ENCODE measurements at places on chromosomes 4 and X. TPM values are rescaled to one million over a fixed set of nuclear protein-coding genes. Genes with fewer than 3 reads are reported as not detected.

GRCh38 chrX:15301924-15302323, 13.5 kb downstream of the ASB11 start:
- DNase-seq: peak; percentile 20

DNA sequence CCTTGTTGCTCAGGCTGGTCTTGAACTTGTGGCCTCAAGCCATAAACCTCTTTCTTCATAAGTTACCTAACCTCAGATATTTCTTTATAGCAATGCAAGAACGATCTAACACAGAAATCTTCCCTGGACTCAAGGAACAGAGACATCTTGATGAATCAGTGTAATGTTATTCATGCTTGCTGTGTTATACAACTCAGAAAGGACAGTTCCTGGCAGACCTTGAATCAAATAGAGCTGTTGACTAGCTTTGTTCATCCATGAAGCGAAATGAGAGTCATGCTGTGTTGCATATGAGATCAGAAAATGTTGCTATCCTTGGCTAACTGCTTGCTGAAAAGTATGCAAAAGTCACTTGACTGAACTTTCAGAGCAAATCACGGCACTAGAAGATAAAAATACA, 72.6 kb upstream of the ARHGAP24 start:
- no peak for DNase-seq

- DNase-seq: no peak
Measured at GRCh38 chr4:113869743-113870375, 108.3 kb upstream of the CAMK2D start.

DNA sequence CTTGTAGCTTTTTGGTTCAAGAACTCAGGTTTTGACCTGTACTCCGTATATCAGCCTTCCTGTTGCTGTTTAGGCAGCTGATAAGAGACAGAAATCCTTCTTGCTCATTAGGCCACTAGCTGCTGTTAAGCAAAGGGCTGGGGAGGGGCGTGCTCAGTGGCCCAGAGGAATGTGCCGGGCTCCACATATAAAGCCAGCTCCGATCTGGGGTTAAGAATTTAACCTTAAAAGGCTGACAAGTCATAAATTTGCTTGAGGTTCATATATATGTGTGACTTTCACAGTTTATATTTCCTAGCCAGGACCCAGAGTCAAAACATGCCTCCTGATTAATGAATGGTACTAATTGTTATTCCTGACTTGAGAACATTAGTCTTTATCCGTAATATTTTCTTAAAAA, 15.3 kb downstream of the GPC3 start:
- no peak for DNase-seq

- no peak for DNase-seq
Measured at GRCh38 chrX:37315511-37316248, 33.5 kb upstream of the PRRG1 start.

DNA sequence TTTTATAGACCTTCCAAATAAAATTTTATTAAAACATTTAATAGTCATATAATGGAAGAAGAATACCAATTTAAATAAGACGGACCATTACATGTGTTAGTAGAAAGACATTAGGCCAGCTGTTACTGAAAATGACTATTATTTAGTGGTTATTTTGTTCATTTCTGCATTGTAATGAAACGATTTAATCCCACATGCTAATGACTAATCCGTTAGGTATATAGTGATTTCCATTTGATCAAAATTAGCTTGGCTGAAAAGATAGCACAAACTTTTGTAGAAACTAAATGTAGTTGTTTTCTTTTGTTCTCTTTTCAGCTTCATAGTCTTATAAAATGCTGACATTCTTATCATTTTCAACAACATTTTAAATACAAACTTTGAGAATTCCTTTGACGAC, 556.1 kb upstream of the TENM3 start:
- no peak for DNase-seq

GRCh38 chrX:132741689-132742088, 216.7 kb downstream of the HS6ST2 start:
- no peak for DNase-seq

- DNase-seq: no peak
Measured at GRCh38 chr4:180751009-180751408, 1492.2 kb upstream of the TENM3 start.

Gene SMPX
- total RNA-seq: not detected

GRCh38 chr4:173565281-173565680, 35.3 kb upstream of the HAND2 start:
- no peak for DNase-seq

DNA sequence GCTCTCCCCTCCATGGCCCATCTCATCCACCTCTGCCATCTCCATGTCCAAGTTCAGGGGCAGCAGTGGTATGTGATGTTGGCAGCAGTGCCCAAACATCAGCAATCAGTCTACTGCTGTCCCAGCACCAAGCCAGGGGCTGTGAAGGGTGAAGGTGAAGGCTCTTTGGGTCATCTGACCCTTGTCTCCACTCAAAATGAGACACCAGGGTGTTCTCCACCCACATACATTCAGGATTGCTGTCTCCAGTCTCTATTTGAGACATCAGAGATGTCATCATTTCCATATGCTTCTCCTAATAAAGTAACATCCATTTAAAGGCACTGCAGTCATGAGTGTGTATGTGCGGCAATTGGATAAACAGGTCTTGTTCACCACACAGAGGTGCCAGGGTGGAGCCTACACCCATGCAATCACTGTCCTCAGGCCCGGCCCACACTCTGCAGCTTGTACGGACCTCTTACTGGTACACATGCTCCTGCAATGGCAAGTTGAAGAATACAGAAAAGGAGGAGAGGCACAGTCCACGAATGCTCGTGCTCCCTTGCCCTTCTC, 22.2 kb downstream of the MAML3 start:
- no peak for DNase-seq

- DNase-seq: no peak
Measured at GRCh38 chrX:39497702-39498265, 600.0 kb downstream of the BCOR start.

- no peak for DNase-seq
Measured at GRCh38 chr4:105129286-105130040, 17.2 kb upstream of the TET2 start.

Data from activated naive CD8-positive, alpha-beta T cell treated with anti-CD3 and anti-CD28 coated beads, Interleukin-2, amount 10 ng/mL, durations not matched to agents 7 days and 5 days (primary cell).